Stimulated activated CD8-positive, alpha-beta memory T cell treated with anti-CD3 and anti-CD28 coated beads, Interleukin-7, amount 100 ng/mL, for 24 hours (primary cell): ENCODE measurements at places on chromosomes 6 and 20.

- DNase-seq, result no peak
Observed at GRCh38 chr6:150617496-150618460, 18.1 kb downstream of the PLEKHG1 start.

DNA sequence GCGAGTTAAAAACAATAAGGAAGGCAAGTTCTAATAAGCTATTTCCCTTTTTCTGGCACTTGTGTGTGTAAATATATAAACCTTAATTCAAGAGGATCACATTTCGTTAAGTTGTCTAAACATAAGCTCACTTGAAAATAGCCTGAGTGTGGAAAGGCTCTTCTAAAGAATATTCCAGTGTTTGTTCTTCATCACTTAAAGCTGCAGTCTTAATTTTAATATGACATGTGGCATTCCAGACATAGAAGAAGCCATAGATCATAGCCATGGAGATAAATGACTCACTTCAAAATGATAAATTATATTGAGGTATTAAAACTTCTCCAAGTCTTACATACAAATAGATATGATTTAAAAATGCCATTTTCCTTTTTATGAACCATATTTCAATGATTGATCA is 42.1 kb downstream of the IYD start:
- DNase-seq, result no peak

- no peak for DNase-seq
Observed at GRCh38 chr6:9978480-9978879, 436.4 kb downstream of the TFAP2A start.

DNA sequence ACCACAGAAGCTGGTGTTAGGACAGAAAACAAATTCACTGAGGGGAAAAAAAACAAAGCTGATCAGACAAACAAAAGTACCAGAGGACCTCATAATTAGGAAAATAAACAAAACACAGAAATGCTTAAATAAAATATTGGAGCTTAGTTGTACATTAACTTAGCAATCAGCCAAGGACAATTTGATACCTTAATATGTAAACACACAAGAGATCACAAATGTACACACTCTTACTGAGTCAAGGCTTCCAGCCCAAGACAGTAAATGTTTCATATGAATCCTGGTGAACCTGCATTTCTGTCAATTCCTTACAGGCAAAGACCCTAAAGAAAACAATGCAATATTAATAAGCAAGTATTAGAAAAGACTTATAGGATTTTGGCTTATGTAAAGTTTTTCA is 62.0 kb upstream of the SPTLC3 start:
- DNase-seq, result no peak

DNA sequence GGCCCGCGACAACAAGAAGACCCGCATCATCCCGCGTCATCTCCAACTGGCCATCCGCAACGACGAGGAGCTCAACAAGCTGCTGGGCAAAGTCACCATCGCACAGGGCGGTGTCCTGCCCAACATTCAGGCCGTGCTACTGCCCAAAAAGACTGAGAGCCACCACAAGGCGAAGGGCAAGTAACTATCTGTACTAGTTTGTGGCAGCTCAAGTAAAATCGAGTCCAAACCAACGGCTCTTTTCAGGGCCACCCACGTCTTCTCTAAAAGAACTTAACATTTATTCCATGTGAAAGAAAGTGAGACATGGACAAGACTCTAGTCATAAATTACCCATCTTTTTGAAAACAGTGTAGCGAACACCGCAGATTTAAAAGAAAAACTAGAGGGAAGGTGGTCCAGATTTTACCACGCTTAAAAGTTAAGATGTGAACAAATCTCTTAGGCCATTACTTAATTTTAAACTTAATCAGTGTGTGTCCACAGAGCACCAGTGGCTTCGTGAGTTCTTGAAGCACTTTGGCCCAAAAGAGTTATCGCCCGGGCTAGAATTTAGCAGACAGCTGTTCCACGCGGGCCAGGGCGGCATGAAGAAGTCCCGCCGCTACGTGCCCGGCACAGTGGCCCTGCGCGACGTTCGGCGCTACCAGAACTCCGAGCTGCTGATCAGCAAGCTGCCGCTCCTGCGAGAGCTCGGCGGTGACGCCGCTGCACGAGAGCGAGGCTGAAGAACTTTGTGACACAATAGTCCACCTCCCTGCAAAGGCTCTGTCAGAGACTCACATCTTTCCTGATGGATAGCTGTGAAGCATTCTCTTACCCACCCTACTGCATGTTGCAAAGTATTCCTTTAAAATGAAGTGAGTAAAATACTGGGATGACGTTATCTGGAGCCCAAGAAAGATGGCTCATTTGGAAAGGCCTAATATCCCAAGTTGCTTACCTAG is 113.9 kb upstream of the PRSS16 start:
- DNase-seq, result no peak
